Panc1 (cell line): ENCODE measurements at places on chromosomes 16 and 17. TPM values are rescaled to one million over a fixed set of nuclear protein-coding genes. Genes with fewer than 3 reads are reported as not detected.

CDH16 gene
- not detected for total RNA-seq

TAT gene
- 0.49 TPM for total RNA-seq

KRT33B gene
- not detected for total RNA-seq

SLC13A2 gene
- total RNA-seq, result not detected

DNASE1L2 gene
- 4.4 TPM for total RNA-seq

KRT40 gene
- not detected for total RNA-seq

TOX3 gene
- total RNA-seq, result 3.4 TPM

KRTAP2-3 gene
- total RNA-seq, result not detected

DECR2 gene
- 92.7 TPM for total RNA-seq
